ENCODE measurements at places on chromosomes 1 and 21.
A peak's percentile ranks its signal among the peaks of the same experiment; 100 is the strongest.

- DNase-seq, result no peak
These were observed 85.8 kb downstream of the SYF2 start for GRCh38 chr1:25146451-25146855.

DNA sequence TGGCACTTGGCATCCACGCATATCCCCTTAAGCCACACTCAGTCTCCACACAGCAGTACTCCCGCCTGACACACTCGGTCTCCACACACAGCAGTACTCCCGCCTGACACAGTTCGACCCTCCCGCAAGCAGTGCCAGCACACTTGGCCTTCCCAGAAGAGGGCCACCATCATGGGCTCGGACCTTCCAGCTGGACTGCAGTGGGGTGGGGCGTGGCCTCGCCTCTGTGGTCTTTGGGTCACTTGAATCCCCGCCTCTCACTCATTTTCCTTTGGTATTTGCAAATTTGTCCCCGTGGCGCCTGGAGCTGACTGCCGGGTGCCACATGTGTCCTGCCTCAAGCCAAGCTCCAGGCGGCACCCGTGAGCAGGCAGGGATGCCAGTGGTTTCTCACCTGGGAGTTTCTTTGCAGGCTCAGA lies 63.7 kb downstream of the FAAP20 start:
- no peak for DNase-seq

GRCh38 chr1:67241200-67241746 lies 66.4 kb upstream of the IL12RB2 start:
- DNase-seq, result no peak

GRCh38 chr1:14687147-14687546 lies 88.7 kb downstream of the KAZN start:
- no peak for DNase-seq

DNA sequence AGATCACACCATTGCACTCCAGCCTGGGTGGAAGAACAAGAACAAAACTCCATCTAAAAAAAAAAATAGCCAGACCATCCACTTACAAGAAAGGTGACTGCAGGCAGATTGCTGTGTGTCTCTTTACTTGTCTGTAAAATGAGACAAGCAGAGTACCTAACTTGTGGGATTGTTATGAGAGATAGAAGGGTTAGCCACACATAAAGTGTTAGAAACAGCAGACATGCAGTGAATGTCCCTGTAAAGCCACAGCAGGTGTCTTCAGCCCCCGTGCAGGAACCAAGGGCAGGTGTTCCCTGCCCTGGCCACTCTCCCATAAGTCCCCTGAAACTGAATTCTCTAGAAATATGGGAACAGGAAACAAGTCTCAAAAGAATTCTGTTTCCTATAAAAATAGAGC lies 40.8 kb upstream of the EFHD2 start:
- DNase-seq, result no peak

DNA sequence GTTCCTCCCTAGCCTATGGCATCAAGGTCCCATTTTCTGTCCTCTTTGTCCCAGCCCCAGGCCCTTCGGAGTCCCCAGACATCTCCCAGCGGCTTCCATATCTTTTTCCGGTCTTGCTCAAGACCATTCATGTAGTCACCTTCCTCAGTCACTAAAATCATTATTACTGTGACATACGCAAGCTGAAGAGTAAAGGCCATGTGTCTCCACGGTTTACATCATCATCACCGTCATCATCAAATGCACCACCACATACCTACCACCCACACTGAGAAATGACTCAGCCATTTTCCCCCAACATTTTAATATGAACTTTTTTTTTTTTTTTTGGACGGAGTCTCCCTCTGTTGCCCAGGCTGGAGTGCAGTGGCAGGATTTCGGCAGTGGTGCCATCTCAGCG lies 43.4 kb downstream of the FHAD1 start:
- DNase-seq, result peak; percentile 17

GRCh38 chr1:17081439-17081838 lies 27.6 kb upstream of the SDHB start:
- no peak for DNase-seq

- DNase-seq, result no peak
These were observed 17.2 kb downstream of the CSRP1 start for GRCh38 chr1:201489643-201490261.

DNA sequence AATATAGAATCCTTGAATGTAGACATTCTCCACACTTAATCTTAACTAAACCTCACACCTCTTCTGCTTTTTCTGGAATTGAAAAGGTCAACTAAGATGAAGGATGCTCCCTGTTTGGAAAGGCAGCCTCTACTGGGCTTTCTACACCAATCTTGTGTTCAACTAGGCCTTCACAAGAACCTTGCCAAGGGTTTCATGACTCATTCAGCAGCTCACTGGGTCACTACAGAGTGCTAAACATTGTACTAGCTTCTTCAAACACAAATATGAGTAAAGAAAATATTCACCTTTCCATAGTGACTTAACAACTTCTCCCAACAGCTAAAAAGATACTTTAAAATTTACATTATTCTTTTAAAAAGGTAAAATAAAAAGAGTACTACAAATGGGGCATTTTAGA lies 135.3 kb upstream of the PRMT6 start:
- DNase-seq, result no peak

GRCh38 chr21:42614811-42615351 lies 38.5 kb upstream of the PDE9A start:
- DNase-seq, result peak; percentile 56

- DNase-seq, result no peak
These were observed 50.3 kb upstream of the DENND1B start for GRCh38 chr1:197825541-197825940.

DNA sequence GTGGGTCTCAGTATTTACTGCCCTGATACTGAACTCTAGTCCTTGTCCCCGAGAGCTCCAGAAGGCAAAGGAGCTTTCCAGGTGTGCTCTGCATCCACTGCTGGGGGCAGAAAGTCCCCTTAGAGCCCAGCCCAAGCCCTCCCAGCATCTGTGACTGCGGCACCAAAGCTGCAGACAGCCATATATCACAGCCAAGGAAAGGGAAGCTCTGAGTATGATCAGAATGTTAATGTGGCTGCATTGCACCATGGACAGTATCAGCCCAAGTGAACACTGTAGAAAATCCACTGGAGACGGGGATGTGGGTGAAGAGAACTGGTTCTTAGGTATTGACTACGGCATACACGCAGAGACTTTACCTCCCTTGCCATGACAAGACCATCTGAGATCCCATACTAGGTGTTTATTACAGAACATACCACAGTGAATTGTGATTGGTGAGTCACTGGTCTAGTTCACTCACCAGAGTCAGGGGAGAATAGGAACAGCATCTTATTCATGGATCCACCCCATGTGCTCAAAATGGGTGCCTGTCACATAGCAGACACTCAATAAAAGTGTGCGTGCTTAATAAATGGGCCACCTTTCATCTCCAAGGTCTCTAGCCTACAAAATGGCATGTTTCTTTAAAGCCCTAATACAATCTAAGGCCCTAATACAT lies 170.3 kb downstream of the HHIPL2 start:
- no peak for DNase-seq

- DNase-seq, result no peak
These were observed 169.9 kb upstream of the ST6GALNAC5 start for GRCh38 chr1:76697361-76697760.

- DNase-seq, result no peak
These were observed 81.0 kb downstream of the PDE9A start for GRCh38 chr21:42734323-42734971.

GRCh38 chr1:45510036-45510971 lies 10.2 kb downstream of the MMACHC start:
- no peak for DNase-seq

DNA sequence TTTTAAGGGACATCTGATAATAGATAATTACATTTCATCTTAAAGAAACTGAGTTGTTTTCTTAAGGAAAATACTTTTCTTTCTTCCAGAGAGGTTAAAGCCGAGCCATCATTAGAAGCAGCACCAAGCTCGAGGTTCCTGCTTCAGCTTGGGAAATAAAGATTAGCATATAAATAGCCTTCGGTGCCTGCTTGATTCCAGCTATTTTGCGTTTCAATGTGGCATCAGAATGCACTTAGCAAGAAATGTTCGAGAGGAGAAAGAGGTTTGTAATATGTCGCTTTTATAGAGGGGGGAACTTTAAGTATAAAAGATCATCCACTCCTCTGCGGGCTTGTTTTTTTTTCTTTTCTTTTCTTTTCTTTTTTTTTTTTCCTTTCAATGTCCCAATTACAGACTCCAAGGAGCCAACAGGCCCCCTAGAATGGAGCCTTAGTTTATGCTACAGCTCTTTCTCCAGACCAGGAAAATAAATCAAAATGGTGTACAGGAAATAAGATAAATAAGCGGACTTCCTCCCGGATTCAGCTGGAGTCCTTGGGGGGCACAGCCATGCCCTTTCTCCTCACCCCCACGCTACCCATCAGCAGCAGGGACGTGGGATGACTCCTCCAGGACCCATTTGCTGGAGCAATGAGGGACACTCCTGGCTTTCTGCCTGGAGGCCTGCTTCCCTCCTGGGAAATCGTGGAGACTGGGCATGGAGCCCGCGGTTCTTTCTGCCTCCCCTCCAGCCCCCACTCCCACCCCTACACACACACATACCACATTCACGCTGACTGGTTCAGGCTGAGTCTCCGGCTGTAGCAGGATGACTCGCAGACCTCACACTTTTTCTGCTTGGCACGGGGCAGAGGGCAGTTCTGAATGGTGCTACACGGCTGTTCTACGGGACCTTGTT lies 131.6 kb downstream of the RRAGC start:
- no peak for DNase-seq

DNA sequence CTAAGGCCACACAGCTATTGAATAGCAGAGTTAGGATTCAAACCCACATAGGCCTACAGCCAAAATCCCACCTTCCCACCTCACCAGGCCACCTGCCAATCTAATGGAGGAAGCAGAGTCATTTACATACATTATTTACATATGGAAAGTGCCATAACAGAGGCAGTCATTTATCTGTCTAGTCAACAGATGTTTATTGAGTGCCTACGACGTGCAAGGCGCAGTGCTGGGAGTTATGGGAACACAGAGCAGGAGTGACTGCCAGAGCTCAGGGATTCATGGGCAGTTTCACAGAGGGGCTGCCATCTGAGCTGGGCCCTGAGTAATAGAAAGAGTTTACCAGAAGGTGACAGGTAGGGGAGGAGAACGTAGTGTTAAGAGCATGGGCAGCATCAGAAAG lies 10.3 kb upstream of the PADI6 start:
- DNase-seq, result no peak

GRCh38 chr1:205760606-205761005 lies 10.6 kb upstream of the NUCKS1 start:
- DNase-seq, result no peak

DNA sequence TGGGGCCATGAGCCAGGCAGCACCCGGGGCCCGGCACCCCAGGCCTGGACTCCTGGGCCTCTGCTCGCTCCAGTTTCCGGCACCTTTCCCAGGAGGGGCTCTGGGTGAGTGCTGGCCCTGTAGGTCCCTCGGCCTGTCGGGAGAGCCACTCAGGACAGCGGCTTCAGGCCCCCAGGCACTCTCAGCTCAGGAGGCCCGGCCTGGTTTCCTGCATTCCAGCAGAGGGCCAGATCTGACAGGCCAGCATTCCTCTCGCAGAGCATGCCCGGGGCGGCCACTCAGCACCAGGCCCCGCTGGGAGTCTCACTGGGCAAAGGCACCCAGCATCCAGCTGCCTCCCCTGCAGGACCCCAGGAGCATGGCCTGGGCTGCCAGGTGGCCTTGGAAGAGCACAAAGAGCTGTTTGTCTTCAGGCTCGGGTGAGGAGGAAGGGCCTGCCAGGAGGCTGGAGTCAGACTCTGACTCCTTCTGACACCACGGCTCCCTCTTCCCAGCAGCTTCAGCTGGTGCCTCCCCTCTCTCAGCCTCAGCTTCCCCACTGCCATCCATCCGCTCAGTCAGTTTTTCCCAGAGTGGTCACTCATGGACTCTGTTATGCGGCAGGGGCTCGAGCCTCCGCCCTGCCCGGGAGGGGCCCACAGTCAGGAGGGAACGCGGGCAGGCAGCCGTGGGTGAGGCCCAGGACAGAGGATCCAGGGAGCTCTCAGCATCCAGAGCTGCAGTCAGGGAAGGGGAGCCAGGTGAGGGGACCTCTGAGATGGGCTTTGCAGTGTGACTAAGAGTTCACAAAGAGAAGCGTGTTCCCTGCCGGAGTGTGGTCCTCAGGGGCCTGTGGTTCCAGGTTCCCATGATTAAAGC lies 51.7 kb downstream of the WNT9A start:
- DNase-seq, result peak; percentile 1

DNA sequence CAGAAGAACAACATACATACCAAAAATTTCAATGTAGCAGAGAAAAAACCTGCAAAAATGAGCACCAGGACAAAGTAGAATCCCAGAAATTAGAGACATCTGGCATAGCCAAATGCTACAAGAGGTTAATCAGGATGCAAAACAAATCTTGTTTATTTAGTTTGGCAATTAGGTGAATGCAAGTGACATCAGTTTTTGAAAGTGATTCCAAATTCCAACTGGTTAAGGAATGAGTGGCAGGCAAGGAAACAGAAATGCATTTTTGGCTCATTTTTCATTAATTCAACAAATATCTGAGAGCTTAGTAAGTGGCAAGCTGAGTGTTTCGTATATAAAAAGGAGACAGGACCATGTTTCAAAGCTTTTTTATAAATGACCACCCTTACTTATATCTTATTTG lies 21.3 kb downstream of the SCAF4 start:
- DNase-seq, result no peak

- no peak for DNase-seq
These were observed 7.2 kb upstream of the TSPEAR start for GRCh38 chr21:44718571-44718970.

DNA sequence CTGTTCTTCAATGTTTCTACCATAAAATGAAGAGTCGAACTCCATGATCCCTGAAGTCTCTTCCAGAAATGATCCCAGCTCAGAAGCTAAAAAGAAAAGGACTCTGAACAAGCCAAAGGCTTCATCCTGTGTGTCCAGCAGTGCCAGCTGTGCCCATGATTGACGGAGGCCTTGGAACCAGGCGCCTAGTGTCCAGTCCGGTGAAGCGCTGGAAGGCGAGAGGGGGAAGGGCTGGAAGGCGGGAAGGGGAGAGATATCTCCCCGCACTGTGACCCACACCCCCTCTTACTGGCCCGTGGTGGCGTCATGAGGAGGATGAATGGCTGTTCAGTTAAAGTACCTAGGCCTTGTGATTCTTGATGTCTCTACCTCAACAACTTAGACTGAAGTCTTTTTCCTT lies 10.4 kb upstream of the PLEKHA6 start:
- no peak for DNase-seq

DNA sequence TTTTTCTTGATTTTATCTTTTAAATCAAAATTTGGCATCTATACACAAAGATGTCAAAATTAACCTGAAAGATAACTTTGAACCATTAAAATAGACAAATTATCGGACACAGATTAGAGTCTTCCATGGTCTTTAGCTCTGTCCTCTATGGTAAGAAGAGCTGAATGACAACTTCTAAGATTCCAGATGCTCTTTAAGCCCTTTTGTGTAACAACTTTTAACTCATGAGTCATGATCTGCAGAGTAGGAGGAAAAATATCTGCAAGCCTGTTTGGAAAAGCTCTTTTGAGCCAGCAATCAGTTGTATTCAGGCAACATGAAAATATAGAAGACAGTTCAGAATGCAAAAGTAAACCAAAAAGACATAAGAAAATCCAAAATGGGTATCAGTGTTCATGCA lies 37.8 kb downstream of the TTC13 start:
- DNase-seq, result no peak

- DNase-seq, result no peak
These were observed 28.1 kb downstream of the PLXNA2 start for GRCh38 chr1:208216062-208216461.
